Stimulated activated CD4-positive, alpha-beta T cell treated with anti-CD3 and anti-CD28 coated beads, Interleukin-4, amount 100 ng/mL, for 1 hour (primary cell): ENCODE measurements at places on chromosomes 4 and X.

GRCh38 chrX:129600981-129601424 is 53.8 kb downstream of the APLN start:
- no peak for DNase-seq

GRCh38 chr4:162101337-162101736 is 62.5 kb downstream of the FSTL5 start:
- no peak for DNase-seq

- DNase-seq = no peak
Measured at GRCh38 chr4:156138781-156139280, 185.2 kb upstream of the CTSO start.

GRCh38 chr4:185457136-185457535 is 14.4 kb downstream of the CCDC110 start:
- no peak for DNase-seq

- DNase-seq = no peak
Measured at GRCh38 chr4:59818656-59819055, 1381.5 kb upstream of the ADGRL3 start.

DNA sequence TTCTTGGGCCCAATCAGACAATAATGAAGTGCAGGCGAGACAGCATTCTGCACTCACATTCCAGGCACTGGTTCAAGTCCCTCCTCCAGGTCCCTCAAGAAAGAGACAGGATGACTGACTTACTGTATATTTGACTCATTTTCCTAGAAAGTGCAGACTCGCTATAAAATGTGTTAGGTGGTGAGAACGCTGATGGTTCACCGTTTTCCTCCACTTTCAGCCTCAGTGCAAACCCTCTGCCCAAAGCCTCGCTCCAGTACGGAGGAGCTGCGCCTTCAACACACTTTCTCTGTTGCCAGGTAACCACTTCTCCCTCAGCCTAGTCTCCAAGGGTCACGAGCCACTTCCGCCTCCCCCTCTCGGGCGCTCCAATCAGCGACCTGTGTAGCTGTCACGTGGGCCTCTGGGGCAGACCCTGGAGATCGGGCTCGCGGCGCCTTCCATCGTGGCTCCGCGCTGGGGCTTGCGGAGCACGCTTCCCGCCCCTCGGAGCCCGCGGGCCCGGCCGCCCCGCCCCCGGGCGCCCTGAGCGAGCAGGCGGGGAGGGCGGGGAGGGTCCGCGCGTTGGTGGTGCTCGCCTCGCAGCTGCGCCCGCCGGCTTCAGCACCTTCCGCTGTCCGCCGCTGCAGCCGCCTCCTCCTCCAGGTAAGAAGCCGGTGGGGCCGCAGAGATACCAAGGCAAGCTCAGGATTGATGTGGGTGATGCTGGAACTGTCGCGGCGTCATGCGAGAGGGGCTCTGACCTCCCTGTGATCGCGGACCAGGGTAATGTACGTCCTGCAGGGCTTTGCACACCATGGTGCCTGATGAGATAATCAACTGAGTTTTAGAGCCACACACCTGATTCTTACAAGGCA is at the start of gene WDR17:
Gene WDR17, plus strand, starts transcription at position 407 of the 857 bp plus-strand sequence. CDS start 45,740 bp downstream, outside the sequence.
- DNase-seq = peak; percentile 78
